ENCODE measurements at places on chromosomes 3 and 15.

DNA sequence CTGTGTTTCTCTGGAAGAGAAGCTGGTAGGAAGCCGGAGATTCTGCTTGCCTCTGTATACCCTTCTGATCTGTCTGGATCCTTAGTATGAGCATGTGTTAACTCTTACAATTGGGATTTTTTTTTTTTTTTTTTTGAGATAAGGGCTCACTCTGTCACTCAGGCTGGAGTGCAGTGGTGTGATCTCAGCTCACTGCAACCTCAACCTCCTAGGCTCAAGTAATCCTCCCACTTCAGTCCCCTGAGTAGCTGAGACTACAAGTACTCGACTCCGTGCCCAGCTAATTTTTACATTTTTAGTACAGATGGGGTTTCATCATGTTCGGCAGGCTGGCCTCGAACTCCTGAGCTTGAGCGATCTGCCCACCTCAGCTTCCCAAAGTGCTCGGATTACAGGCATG, 44.5 kb downstream of the RPN1 start:
- DNase-seq, result no peak

- DNase-seq, result peak; percentile 57
These were observed 25.4 kb downstream of the FILIP1L start for GRCh38 chr3:100088735-100089368.

GRCh38 chr3:197350446-197350845, 52.0 kb upstream of the DLG1 start:
- no peak for DNase-seq

DNA sequence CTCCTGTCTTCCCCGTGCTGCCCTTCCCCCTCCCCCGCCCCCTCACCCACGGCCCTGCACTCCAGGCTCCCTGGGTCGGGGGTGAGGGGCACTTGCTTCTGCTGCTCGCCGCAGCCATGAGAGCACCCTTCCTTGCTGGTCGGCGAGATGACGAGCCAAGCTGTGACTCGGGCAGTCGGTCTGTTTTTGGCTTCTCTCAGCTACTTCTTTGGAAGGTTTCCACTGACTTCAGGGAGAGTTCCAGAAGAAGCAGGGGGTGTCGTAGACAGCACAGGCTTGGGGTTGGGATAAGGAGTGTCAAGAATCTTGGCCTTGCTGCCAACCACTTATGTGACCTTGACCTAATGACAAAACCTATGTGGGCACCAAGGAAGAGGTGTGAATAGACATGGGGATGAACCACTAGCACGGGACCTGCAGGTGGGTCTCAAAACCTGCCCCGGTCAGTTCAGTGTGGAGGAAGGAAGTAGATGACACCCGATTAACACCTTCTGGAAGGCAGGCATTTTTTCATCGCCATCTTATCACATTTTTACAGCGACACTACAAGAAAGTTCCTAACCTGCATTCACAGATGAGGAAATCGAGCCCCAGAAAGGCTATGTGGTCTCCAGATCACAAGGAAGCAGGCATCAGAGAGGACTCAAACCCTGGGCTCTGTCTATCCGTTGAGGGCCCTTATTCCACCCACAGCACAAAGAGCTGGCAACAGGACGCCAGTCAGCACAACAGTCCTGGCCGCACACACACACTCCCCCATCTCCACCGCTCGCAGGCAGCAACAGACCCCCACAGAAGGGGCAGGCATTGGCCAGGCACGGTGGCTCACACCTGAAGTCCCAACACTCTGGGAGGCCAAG, 120.9 kb downstream of the LIPC start:
- no peak for DNase-seq

DNA sequence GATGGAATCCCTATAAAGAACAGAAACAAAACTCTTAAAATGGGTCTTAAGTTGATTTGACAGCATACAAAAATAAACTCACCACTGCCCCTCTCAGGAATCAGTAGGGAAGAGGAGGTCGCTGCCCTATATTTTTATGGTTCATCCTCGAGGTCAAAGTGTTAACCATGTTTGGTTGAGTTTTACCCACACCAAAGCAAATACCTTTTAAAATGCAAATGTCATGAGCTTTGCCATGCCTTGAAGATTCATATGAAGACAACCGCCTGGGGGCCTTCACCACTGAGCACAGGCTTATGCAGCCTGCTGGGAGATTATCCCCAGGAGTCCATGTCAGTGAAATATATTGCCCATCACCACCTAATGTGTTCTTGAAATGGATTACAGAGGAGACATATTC, 66.1 kb downstream of the GLB1 start:
- DNase-seq, result no peak

GRCh38 chr3:143084856-143085731, 34.5 kb upstream of the CHST2 start:
- peak; percentile 74 for DNase-seq

GRCh38 chr3:79047581-79047980, 720.2 kb downstream of the ROBO1 start:
- DNase-seq, result no peak

Measured in M059J (cell line).